NCI-H2081 (cell line): ENCODE measurements at places on chromosomes 1 and 21.

DNA sequence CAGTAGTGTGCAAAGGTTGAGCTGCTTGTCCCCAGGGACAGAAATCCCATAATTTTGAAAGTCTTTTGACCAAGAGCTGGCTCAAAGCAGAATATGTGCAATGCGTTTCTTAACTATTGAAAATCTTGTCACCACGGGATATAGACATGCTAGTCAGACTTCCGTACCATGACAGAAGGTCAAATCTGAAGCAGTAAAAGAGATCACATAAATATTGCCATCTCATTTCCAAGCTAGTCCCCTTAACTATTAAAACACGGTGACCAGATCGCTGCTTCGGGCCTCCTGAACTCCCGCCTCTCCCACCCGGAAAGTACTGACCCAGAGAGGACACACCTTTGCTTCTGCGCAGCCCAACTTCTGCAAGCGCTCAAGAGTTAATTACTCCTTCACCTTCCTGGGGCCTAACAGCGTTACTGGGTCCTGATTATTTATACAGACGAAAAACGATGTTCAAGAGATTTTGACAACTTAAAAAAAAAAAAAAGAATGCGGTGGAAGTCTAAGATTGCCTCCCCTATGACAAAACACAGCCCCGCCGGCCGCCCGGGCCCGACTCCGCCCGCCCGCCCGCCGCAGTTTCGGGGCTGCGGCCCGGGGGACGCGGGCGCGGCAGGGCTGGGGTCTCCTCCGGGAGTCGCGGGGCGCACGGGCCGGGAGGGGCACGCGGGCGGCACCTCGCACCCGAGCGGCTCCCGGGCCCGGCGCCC, 692 bp downstream of the SORT1 start:
- no peak for DNase-seq

GRCh38 chr21:42209801-42210479, 9.0 kb upstream of the ABCG1 start:
- peak; percentile 19 for DNase-seq

DNA sequence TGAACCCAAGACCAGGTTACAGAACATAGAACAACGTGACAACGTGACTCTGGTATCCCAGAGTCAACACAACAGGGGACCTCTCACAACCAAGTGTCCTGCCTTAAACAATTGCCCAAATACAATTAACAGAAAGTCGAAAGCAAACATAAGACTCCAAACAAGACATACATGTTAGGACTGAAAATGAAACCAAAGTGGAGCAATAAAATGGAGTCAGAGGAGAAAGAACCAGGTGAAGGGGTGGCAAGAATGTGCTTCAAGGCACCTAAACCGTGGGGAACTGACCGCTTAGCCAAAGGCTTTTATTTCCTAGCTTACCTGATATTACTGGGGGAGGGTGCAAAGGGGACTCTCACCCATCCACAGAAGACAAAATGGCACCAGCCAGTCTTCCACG, 17.8 kb downstream of the BACE2 start:
- DNase-seq: no peak

DNA sequence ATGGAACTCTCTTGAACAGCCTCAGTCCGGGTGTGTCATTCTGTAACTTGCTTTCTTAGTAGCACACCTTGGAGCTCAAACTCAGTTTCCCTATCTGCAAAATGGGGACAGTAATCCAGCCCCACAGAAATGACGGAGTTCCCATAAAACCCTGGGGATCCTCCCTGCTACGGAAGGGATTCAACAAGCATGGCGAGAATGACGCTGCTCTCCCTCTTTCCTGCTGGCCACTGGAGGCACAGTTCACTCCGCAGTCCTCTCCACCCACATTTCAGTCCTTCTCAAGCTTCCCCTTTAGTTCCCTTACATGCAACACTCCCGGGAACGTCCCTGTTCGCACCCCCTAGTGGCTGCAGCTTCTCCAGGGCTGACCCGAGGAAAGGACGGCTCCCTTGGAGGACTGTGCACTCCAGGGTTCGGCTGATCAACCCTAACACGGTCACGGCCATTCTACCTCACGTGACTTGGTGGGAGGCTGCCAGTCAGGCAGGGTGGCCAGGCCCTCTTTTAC, 20.6 kb downstream of the RUNX3 start:
- no peak for DNase-seq

DNA sequence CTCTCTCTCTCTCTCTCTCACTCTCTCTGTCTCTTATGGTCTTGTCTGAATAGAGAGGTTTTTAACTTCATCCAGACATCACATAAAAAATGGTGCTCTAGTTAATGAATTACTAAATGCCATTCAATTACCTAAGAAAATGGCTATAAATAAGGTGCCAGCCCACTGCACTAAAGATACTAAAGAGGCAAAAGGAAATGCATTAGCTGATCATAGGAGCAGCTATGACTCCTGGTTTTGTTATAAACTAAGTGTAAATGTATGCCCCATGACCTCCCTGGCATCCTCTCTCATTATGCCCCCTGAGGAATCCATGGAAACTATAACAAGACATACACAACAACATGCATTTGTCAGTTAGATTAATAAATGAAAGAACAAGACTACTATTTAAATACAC, 57.5 kb upstream of the PDC start:
- DNase-seq: no peak

DNA sequence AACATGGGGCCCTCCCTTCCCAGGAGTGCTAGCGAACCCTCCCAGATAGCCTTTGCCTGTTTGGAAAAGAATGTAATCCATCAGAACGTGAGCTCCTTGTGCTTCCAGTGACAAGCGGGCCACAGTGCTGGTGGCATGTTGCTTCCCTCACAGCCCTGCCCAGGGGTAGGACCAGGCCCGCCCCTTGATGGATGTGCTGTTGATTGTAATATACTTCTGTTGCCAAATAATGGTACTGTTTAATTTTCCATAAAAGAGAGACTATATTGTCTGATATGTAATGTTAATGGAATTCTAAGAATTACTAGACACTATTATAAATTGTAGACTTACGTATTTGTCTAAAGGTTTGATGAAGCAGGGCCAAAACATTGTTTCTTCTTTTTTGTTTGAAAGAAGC, 16.4 kb downstream of the ATP5PO start:
- no peak for DNase-seq

- no peak for DNase-seq
Observed at GRCh38 chr1:55679971-55680370, 464.8 kb upstream of the USP24 start.

GRCh38 chr1:6080469-6080868, 34.8 kb downstream of the KCNAB2 start:
- peak; percentile 60 for DNase-seq
